NCI-H2081 treated with DMSO at 0.1 percent for 48 hours (cell line): ENCODE measurements at places on chromosomes 6 and 20.

DNA sequence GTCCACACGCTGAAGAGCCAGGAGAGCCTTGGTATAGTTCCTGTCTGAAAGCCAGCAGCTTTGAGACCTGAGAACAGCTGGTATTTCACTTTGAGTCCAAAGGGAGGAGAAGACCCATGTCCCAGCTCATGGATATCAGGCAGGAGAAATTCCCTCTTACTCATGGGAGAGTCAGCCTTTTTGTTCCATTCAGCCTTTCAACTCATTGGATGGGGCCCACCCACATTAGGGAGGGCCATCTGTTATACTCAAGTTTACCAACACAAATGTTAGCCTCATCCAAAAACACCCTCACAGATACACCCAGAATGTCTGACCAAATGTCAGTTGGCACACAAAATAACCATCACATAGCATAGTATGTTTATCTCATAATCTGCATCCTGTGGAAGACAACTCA, 80.1 kb downstream of the GMDS start:
- DNase-seq: no peak

GRCh38 chr6:710601-711571, 17.9 kb upstream of the EXOC2 start:
- DNase-seq: no peak

GRCh38 chr20:957544-957943, 41.4 kb upstream of the ANGPT4 start:
- DNase-seq: no peak

DNA sequence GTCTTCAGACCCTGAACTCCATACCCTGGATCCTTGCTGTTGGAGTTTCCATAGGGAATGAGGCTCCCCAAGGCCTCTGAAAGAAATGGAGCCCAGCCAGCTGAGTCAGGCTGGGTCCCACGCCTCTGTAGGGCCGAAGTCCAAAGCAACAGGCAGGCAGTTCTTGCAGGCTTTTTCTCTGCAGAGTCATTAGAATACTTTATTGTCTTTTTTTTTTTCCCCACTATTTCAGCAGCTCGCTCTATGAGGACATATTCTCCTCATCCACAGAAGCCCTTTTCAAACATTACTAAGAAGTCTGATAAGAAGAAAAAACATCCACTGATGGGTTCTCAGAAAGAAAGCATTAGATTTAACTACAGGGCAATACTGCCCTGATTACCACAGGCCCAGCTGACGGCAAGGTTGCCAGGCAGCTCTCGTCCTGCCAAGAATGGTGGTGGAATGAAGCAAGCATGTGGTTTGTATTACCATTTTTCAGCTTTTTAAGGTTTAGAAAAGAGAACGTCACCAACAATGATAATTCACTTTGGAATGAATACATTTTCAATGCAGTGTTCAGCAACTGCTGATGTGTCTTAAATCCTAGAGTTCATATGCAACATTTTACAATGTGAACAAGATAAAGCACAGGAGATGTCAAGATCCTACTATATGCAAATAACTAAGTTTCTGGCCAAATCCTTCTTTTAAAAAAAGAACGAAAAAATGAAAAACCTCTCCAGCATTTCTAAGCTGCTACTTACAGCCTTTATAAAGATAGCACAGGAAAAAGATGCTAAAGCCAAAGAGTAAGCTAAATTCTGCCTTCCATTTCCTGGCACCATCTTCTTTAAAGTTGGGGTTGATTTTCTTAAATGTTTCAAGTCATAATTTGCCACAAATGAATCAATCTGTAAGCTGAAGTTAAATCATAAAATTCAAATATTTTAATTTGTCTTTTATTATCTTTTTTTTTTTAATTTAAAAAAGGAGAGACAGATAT, 223.6 kb upstream of the CITED2 start:
- DNase-seq: no peak

DNA sequence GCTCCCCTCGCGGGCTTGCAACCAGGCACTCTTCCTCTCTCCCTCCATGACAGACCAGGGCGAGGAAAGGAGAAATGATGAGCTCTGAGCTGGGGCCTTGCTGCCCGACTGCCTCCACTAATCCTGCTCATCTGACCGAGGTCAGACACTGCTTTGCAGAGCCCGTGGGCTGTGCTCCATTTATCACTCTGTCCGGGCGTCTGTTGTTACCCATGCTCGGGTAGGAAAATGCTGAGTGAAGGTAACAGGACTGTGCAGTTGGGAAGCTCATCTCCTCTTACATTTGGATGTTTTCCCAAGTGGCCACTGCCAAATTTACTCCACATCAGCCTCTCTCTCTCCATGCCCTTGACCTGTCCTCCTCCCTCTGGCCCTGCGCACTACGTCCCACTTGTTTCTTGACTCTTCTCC, 14.6 kb downstream of the RPS6KA2 start:
- DNase-seq: no peak

DNA sequence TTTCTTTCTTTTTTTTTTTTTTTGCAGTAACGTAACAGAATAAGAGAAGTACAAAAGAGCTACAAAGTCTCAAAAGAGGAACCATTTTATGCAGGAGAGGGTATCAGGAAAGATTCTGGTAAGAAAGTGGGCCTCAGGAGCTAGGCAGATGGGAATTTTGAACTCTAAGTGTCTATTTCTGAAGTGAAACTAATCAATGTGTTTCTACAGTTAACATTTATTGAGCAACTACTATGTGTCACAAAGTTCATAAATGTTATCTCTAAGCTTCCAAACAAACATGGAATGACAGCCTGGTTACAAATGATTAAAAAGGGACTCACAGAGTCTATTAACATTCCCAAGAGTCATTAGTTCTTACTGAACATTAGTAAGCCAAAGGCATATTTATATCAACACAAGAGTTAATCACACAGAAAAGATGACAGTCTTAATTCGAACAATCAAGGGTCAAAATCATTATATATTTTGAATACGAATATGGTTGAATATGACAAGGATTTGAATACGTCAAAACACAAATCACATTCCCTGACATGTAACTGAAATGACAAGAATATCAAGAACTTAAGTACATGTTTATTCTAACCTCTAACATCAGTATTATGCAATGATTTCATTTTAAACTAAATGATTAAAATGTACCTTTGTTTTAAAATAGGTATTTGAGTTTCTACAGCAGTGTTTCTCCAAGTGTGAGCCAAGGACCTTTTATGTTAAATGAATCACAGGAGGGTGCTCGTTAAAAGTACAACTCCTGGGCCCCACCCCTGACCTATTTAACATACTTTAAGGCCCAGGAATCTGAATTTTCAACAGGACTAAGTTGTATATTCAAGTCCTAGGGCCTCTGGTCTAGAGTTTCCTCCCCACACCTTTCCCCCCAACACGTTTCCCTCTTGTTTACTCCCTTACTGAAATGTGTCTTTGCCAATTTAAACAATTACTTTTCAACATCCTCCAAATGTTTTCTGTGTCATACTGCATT, 89.7 kb downstream of the ATXN1 start:
- DNase-seq: no peak

GRCh38 chr20:35600993-35601973, 14.3 kb upstream of the SPAG4 start:
- no peak for DNase-seq

DNA sequence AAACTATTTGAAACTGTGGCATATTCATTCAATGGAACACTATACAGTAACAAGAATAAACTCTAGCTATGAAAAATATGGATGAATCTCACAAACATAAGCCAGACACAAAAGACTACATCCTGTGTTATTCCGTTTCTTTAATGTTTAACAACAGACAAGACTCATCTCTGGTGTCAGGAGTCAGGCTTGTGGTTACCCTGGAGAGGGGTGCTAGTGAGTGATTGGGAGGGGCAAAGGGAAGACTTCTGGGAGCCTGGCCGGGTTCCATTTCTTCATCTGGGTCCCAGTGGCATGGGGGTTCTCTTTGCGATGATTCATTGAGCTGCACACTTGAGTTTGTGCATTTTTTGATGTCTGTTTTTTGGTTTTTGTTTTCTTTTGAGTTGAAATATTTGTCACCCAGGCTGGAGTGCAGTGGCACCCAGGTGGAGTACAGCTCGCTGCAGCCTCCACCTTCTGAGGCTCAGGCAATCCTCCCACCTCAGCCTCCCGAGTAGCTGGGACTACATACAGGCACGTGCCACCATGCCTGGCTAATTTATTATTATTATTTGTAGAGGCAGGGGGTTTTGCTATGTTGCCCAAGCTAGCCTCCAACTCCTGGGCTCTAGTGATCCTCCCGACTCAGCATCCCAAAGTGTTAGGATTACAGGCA, 21.2 kb upstream of the TTPAL start:
- DNase-seq: no peak

DNA sequence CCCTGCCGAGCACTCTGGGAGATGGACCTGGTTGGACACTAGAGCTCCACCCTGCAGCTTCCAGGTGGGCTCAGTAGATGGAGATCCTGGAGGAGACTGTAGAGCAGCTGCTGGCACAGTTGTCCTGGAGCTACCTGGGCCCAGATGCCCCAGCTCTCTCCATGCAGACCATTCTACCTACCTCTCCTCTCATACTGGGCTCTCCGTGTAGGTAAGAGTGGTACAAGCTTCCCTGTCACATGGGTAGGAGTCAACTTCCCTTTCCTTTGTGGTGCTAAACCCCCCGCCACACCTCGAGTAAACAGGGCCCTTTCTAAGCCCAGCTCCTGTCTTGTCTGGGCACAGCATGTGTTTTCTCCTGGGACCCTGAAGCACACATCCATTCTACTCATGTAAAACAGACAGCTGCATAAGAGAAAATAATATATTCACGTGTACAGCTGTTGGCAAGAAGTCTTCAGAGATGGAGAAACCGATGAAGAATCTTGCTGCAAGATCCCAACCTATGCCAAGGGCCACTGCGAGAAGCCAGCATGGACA, 108.1 kb upstream of the DUSP22 start:
- DNase-seq: no peak

DNA sequence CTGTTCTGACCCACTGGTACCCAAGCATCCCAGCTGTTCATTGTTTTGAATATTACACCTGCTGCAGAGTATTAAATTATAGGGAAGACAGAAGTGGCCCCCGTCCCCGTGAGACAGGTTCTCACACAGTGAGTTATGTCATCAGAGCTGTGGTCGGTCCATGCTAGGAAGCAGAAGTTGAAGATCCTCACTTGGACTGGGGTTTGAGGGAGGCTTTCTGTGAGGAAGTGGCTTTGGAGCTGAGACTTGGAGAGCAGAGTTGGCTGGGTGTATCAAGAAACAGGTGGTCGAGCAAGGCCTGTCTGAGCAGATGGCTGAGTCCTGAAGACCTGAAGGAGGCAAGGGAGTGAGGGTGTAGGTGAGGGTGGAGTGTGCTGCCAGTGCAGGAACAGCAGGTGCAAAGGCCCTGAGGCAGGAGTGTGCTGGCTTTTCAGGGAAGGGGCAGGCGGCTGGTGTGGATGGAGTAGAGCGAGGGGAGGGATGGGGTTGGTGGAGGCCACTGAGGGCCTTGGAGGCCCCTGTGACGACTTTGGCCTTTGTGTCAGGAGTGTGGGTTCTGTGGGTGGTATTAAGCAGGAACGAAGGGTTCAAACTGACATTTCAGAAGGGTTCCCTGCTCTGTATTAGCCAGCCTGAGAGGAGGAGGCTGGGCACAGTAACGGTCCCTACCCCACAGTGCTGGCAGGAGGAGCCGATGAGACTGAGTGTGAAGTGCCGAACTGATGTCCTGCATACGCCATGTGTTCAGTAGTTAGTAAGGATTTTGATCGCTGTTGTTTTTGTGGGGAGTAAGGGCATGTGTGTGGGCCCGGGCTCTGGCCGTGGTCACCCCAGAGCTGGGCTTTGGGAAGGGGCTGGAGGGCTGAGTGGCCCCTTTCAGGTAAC, 11.8 kb downstream of the SRC start:
- DNase-seq: no peak

GRCh38 chr6:14206391-14206790, 88.8 kb downstream of the CD83 start:
- no peak for DNase-seq

DNA sequence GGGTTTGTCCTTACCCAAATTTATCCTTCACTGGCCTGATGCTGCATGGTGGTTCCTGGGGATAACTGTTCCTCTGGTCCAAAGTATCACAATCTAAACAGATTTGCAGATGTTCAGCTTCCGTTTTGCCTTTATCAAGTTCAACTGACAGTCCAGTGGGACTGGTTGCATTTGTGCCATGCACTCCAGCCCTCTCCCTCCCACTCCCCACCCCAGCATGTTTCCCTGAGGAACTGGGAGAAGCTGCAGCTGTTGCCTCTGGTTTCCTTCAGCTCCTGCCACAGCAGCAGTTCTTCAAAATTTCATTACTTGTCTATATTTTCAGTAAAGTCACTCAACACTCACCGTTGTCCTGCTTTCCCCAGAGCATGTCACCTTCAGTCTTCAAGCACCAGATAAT, 39.5 kb upstream of the KIF16B start:
- no peak for DNase-seq

- no peak for DNase-seq
Measured at GRCh38 chr6:24743944-24744335, 25.0 kb upstream of the C6orf62 start.

- DNase-seq: no peak
Measured at GRCh38 chr20:17631576-17632319, 50.3 kb downstream of the RRBP1 start.
